ENCODE measurements at places on chromosomes 12 and 14.

DNA sequence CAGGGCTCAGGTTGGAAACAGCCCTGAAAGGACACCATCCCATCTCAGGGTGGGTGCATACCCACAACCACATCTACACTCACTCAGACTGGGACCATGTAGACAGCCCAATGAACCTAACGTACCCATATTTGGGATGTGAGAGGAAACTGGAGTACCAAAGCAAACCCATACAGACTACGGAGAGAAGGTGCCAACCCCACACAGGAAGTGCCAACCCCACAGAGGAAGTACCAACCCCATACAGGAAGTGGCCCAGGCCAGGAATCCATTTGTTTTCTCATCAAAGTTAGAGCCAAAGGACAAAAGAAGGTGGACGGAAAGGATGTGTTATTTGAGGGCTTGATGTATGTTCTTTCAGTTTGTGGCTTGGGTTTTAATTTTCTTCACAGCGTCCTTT is 19.5 kb upstream of the SPIC start:
- no peak for DNase-seq

- DNase-seq: no peak
Observed at GRCh38 chr12:103013741-103014300, 56.3 kb downstream of the ASCL1 start.

GRCh38 chr12:119876761-119877638 is at the start of gene CIT:
Gene CIT, minus strand, starts transcription at chr12:119877320. Its CDS starts 1,152 bp downstream, at chr12:119876168.
- peak; percentile 59 for DNase-seq

- no peak for DNase-seq
Observed at GRCh38 chr14:90775441-90775840, 40.8 kb downstream of the TTC7B start.

DNA sequence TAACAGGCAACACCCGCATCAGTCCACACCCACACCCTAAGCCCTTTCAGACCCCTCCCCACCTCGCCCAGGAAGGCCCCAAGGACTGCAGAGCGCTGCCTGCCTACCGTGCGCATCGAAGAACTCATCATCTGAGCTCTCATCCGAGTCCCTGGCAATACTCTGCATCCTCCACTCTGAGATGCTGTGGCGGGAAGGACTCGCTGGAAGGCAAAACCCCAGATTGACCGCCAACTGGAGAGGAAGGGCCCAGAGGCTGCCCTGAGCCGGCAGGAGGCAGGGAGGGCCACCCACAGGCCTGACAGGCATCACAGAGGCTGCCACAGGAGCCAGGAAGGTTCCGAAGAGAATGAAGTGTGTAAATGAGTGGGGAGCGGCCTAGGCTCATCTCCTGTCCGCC is 23.8 kb downstream of the ARL6IP4 start:
- DNase-seq: no peak

DNA sequence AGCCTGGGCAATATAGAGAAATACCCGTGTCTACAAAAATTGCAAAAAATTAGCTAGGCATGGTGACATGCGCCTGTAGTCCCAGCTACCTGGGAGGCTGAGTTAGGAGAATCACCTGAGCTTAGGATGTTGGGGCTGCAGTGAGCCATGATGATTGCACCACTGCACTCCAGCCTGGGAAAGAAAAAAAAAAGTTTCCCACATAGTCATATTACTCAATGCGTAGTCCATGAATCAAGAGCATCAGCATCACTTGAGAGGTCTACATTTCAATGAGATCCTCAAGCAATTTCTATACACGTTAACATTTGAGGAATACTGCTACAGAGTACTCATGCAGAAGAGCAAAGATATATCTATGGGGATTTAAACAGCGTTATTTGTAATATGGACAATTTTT is 5.2 kb upstream of the LRRC23 start:
- no peak for DNase-seq

DNA sequence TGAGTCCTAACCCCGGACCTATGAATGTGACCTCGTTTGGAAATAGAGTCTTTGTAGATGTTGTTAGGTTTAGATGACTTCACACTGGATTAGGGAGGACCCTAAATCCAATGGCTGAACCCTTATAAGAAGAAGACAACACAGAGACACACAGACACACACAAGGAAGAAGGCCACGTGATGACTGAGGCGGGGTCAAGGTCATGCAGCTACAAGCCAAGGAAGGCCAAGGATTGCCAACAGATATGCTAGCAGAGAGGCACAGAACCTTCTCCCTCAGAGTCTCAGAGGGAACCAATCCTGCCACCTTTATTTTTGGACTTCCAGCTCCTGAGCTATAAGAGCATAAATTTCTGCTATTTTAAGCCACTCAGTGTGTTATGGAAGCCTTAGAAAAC is 31.8 kb downstream of the LTBP2 start:
- DNase-seq: no peak

DNA sequence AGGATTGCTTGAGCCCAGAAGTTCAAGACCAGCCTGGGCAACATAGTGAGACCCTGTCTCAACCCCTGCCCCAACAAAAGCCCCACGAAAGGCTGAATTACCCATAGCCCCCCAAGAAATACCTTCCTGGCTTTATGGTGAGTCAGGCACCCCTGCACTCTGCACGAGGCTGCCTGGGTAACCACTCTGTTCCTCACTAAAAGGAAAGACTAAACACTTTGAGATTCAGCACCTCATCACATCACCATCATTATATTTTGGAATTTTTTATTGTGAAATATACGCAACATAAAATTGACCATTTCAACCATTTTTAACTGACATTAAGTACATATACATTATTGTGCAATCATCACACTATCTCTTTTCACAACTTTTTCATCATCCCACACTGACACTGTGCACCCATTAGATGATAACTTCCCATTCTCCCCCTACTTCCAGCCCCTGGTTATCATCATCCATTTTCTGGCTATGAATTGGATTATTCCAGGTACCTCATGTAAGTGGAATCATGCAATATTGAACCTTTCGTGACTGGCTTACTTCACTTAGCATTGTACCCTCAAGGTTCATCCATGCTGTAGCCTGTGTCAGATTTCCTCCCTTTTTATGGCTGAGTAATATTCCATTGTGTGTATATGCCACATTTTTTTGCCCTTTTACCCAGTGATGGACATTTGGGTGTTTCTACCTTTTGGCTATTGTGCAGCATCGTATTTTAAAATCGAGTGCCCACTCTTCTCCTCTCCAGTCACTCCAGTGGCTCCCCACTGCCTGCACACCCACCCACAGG is 51.5 kb downstream of the TSPAN9 start:
- DNase-seq: no peak

GRCh38 chr14:45254771-45255170 is 1.8 kb upstream of the MIS18BP1 start:
- no peak for DNase-seq

DNA sequence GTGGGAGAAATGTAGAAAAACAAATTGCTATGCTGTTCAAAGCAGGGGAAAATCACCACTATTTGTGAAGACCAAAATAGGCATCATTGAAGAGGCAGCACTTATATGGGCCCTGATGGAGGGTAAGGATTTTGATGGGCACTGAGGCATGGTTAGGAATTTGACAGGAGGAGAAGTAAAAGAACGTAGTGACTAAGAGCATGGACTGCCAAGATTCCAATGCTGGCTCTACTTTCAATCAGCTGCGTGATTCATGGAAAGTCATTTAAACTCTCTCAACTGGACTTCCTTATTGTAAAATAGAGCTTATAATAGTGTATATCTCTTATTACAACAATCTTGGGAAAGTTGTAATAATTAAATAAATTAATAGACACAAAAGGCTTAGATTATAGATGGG is 267.7 kb upstream of the G2E3 start:
- no peak for DNase-seq

DNA sequence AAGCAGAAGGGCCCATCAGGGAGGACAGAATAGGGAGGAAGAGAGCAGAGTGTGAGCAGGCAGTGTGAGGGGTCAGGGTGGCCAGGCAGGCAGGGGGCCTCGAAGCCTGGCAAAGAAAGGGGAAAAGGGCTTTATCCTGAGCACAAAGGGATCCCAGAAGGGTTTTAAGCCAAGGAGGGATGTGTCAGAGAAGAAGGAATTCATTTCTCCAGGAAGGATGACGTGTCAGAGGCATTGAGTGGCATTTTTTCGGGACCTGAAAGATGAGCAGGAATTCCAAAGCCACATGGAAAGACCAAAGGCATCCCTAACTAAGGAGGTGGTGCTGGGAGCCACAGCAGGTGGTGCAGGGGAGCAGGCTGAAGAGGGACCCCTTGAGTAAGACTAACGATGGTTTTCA is 132.1 kb downstream of the DICER1 start:
- DNase-seq: no peak

- DNase-seq: no peak
Observed at GRCh38 chr12:118055865-118056773, 4.9 kb downstream of the WSB2 start.

- no peak for DNase-seq
Observed at GRCh38 chr14:21791749-21792148, 118.1 kb upstream of the OR4E1 start.

DNA sequence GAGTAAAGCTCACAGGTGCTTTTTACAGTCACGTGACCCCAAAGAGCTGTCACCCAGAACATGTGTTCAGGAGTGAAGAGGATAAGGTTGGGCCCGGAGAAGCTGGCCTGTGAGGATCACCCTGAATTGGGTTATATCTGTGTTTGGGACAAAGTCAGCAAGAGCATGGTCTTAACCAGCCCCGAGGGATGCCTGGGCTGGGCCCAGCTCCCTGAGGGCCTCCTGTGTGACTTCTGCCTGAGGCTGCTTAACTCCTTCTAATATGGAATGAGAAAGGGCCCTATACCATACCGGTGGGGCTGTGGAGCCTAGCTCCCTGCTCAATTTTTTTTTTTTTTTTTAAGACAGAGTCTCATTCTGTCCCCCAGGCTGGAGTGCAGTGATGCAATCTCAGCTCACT is 2.5 kb downstream of the CDCA4 start:
- no peak for DNase-seq

- no peak for DNase-seq
Observed at GRCh38 chr12:12899530-12900380, 8.4 kb downstream of the GPRC5A start.

- no peak for DNase-seq
Observed at GRCh38 chr12:125999628-126000027, 934.4 kb downstream of the AACS start.

DNA sequence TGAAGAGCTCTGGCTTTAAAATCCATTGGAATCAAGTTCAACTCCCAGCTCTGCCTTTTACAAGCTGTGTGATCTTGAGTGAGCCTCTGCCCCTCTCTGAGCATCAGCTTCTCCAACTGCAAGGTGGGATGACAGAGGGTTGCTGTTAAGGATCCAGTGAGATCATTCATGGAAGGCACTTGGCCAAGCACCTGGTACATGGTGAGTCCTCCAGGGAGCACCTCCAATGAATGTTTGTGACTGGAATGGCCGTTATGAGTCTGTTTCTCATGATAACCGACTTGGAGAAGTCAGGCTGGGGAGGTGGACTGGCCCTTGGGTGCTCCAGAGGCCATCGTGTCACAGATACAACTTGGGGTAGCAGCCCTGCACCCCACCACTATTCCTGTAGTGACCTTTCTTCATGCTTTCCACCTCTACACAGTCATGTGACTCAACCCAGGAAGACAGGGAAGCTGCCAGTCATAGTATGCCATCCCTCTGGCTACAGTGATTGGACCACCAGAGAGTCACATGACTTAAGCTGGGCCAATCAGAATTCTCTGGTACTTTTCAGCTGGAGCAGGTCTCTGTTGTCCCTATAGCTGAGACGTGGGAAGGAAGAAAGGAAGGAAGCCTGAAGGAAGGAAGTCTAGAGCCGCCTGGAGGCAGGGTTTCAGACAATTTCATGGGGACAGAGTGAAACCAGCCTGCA is 146.5 kb upstream of the MYL2 start:
- no peak for DNase-seq

DNA sequence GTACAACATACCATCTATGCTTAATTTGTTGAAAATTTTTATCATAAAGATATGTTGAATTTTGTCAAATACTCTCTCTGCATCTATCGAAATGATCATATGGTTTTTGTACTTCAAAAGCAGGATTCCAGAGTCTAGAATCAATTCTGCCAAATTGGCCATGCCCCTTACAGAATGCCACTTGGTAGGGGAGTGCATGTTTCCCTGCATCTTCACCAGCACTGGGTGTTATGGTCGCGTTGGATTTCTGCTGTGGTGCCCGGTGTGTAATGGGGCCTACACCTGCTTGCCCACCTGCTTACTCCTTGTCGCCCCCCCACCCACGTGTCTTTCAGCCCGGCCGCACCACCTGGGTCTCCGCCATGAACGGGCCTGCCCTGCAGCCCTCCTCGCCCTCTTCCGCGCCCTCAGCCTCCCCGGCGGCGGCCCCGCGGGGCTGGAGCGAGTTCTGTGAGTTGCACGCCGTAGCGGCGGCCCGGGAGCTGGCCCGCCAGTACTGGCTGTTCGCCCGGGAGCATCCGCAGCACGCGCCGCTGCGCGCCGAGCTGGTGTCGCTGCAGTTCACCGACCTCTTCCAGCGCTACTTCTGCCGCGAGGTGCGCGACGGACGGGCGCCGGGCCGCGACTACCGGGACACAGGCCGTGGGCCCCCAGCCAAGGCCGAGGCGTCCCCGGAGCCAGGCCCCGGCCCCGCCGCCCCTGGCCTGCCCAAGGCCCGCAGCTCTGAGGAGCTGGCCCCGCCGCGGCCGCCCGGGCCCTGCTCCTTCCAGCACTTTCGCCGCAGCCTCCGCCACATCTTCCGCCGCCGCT is 12.3 kb downstream of the SH2B3 start:
- DNase-seq: no peak

DNA sequence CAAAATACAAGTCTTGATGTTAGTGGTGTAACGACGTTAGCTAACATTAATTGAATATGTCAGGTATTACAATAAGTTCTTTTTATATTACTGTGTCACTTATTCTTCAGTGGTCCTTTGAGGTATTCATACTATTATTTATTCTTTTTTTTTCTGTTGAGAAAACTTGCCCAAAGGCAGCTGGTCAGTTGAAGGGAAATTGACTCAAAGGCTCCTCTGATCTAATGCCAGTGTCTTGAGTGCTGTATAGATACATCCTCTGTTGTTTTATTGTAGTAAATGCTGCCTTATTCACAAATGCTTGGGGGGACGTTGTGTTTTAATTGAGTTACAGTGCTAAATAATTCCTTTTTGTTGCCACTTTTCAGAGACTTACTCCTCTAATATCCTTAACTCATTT is 23.0 kb downstream of the SCYL2 start:
- DNase-seq: no peak

DNA sequence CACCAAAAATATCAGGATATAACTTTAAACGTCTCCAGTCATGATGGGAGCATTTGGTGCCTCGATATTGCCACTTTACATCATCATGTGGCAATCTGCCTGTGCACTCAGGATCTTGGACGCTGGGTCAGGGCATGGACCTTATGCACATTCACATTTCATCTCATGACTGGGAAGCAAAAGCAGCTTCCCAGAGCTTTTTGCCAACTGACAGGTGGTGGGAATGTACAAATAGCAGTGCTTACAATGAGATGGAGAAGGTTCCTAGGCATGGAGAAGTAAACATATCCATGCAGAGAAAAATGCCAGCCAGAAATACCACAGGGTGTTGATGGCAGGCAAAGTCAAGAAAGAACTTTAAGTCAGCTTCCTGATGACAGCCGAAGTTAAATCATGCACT is 30.3 kb downstream of the EFCAB11 start:
- no peak for DNase-seq

DNA sequence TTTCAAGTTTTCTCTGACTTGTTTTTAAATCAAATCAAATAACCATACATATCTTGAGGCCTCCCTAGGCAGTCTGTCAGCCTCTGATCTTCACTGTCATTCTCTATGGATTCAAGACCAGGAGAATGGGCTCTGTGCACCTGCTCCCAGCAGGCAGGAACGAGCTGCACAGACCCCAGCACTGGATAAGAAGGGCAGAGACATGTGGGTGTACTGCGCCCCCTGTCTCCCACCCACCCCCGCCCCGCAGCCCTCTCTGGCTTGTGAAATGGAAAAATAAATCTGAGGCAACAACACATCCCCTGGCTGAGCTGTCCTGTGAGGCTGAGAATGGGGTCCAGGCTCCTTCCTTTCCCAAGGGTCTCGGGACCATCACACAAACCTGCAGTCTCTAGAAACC is 26.3 kb downstream of the CLMN start:
- DNase-seq: no peak

Measured in activated naive CD4-positive, alpha-beta T cell (primary cell).